ENCODE measurements at places on chromosomes 2 and 18. TPM values are rescaled to one million over a fixed set of nuclear protein-coding genes. Genes with fewer than 3 reads are reported as not detected.

- no peaks in the 10 kb centered on the region for H3K27me3 ChIP-seq
- DNase-seq = no peak
- no peak overlapping the region for H3K27ac ChIP-seq
- no peaks in the 10 kb centered on the region for H3K4me1 ChIP-seq
- H3K4me3 ChIP-seq = no peak overlapping the region
- H3K36me3 ChIP-seq = no peaks in the 10 kb centered on the region
Observed at GRCh38 chr2:36834203-36834602, 132.1 kb downstream of the STRN start.

PIKFYVE gene
- total RNA-seq = 38.4 TPM

- H3K27ac ChIP-seq = no peak overlapping the region
- H3K4me1 ChIP-seq = no peaks in the 10 kb centered on the region
- H3K27me3 ChIP-seq = no peaks in the 10 kb centered on the region
- no peak for DNase-seq
- no peaks in the 10 kb centered on the region for H3K36me3 ChIP-seq
Observed at GRCh38 chr2:15652801-15653200, 61.1 kb downstream of the DDX1 start.

DNA sequence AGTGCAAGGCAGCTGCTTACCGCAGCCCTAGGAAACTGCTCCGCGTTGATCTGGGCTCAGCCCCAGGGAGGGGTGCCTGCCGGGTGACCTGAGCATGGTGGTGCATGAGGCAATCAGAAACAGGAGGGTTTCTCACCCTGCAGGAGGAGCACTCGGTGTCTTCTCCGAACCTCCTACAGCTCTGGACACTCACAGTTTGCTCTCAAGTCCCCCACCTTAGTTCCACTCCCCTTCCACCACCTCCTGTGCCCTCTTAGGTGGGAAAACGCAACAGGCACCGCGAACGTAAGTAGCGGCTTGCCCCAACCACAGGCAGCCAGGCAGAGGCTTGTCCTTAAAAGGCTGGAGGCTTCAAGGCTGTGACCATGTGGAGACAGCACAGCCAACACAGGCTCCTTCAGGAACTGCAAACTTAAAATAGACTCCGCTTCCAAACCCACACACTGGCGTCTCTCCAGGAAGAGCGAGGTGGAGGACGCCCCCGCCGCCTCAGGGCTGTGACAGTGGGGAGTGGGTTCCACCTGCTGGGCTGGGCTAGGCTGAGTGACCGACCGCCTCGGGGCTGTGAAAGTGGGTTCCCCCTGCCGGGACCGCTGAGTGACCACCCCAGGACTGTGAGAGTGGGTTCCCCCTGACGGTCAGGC is 71.6 kb downstream of the NDUFA10 start:
- no peak for DNase-seq
- no peak overlapping the region for H3K4me3 ChIP-seq
- H3K27ac ChIP-seq = no peak overlapping the region

DNA sequence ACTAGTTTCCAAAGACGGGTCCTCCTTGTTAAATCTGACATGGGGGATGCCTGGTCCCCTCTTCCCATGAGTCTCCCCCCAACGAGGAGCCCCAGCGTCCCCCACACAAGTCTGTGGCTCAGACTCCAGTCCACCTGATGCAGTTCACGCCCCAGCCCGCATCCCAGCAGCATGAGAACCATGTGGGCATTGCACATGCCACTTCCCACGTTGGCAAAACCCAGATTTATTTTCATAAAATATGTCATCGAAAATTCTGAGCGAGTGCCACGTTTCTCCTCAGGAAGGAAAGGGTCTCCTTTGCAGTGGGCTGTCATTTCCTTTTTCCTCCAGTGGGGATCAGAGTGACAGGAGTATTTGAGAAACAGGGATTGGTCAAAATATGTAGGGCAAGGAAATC is 45.7 kb upstream of the TPO start:
- DNase-seq = no peak
- no peaks in the 10 kb centered on the region for H3K36me3 ChIP-seq
- H3K4me1 ChIP-seq = no peaks in the 10 kb centered on the region

DNA sequence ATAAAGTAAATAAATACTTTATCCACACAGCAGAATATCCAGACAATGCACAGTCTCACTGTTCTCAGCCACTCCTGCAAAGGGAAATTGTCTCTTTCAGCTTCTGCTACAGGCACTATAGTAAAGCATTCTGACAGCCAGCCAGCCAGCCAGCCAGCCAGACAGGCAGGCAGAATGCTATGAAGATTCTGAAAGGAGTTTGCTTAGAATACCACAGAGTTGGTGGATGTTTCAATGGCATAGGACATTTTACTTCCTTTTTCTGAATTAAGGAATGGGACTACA is 116.1 kb upstream of the CYP26B1 start:
- H3K27me3 ChIP-seq = no peaks in the 10 kb centered on the region
- H3K36me3 ChIP-seq = no peaks in the 10 kb centered on the region
- no peak overlapping the region for H3K27ac ChIP-seq
- H3K4me3 ChIP-seq = no peak overlapping the region
- DNase-seq = no peak

DNA sequence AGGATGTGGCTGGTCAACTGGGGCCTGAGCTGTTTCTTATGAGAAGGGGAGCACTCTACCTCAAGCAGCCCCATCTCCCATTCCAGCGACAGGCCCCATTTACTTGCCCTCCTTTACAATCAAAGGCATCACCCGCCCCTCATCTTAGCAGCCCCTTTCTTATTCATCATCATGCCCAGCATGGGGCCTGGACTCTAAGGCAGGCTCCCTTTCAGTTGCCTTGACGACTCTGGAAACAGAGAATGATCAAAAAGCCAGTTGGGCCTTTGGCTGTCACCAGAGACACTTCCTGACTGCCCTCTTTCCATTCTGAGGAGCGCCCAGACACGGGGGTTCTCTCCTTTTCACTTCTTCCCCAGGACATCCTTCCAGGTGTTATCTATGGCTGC is 11.2 kb downstream of the CELF4 start:
- no peaks in the 10 kb centered on the region for H3K36me3 ChIP-seq
- no peaks in the 10 kb centered on the region for H3K4me1 ChIP-seq
- no peak overlapping the region for H3K27ac ChIP-seq

- no peaks in the 10 kb centered on the region for H3K36me3 ChIP-seq
- no peak for DNase-seq
- no peak within 1 kb of the TSS for H3K27ac ChIP-seq
- H3K27me3 ChIP-seq = no peaks in the 10 kb centered on the region
- H3K4me1 ChIP-seq = peaks cover 17% of the 10 kb centered on the region
Observed at GRCh38 chr2:42792583-42793333, at the start of gene HAAO. HAAO (minus strand) TSS chr2:42792583; CDS start chr2:42792536, 47 bp downstream.

- H3K27ac ChIP-seq = no peak overlapping the region
- no peaks in the 10 kb centered on the region for H3K36me3 ChIP-seq
- DNase-seq = peak; percentile 76
- H3K4me3 ChIP-seq = no peak overlapping the region
- H3K4me1 ChIP-seq = no peaks in the 10 kb centered on the region
- no peaks in the 10 kb centered on the region for H3K27me3 ChIP-seq
Observed at GRCh38 chr2:68110102-68110501, 47.3 kb upstream of the C1D start.

TANC1 gene
- not detected for total RNA-seq

CHST9 gene
- total RNA-seq = not detected

TRABD2A gene
- total RNA-seq = 2.4 TPM

ASPRV1 gene
- 0.71 TPM for total RNA-seq

GRCh38 chr18:77015771-77016710 is 116.5 kb downstream of the MBP start:
- peaks cover 48% of the 10 kb centered on the region for H3K4me1 ChIP-seq
- H3K4me3 ChIP-seq = no peak overlapping the region
- H3K36me3 ChIP-seq = peaks cover 12% of the 10 kb centered on the region
